Spinal cord (tissue), 10 donors: ENCODE measurements at places on chromosomes 13 and 19. TPM values are rescaled to one million over a fixed set of nuclear protein-coding genes. Genes with fewer than 3 reads are reported as not detected.

DNA sequence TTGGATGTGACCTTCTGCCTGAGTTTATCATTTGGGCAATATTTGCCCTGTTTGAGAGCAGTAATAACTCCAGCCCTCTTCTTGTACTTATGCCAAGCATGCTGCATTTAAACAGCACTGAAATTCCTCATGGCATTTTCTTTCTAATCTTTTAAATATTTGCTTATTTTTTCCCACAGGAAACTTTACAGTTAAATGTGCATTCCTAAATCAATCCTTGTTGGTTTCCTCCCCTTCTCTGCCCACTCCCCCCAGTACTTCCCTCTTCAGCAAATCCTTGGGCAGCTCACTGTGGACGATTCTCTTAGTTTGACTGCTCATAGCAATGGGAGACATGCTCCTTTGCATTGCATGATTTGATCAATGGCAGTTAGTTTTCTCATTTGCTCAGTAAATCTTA, 68.7 kb downstream of the RAP2A start:
- H3K4me1 ChIP-seq, result no peaks in the 10 kb centered on the region
- no peaks in the 10 kb centered on the region for H3K36me3 ChIP-seq
- peak overlapping the region; percentile 25 for H3K27ac ChIP-seq

DNA sequence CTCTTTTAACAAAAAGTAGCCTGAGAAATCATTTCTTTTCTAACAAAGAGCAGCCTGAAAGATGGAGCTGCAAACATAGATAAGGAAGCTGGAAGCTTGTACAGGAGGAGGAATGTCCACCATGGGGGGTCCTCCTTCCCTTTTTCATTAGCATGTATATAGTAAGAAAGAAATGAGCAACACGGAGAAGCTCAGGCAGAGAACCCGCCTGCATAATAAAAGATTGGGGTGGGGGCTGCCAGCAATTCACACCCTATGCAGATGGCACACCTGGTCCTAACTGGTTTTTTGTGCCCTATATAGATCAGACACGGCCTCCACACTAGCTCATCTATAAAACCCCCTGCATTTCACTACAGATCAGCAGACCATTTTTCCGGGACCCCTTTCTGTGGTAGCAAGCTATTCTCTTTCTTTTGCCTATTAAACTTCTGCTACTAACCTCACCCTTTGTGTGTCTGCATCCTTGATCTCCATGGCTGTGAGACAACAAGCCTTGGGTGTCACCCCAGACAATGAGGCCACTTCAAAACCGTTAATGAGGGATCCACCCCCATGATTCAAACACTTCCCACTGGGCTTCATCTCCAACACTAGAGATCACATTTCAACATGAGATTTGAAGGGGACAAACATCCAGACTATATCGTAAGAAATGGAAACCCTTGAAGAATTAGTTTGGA, 167.5 kb upstream of the FREM2 start:
- no peaks in the 10 kb centered on the region for H3K27me3 ChIP-seq
- H3K4me3 ChIP-seq, result no peak overlapping the region
- H3K36me3 ChIP-seq, result no peaks in the 10 kb centered on the region
- H3K4me1 ChIP-seq, result no peaks in the 10 kb centered on the region

DNA sequence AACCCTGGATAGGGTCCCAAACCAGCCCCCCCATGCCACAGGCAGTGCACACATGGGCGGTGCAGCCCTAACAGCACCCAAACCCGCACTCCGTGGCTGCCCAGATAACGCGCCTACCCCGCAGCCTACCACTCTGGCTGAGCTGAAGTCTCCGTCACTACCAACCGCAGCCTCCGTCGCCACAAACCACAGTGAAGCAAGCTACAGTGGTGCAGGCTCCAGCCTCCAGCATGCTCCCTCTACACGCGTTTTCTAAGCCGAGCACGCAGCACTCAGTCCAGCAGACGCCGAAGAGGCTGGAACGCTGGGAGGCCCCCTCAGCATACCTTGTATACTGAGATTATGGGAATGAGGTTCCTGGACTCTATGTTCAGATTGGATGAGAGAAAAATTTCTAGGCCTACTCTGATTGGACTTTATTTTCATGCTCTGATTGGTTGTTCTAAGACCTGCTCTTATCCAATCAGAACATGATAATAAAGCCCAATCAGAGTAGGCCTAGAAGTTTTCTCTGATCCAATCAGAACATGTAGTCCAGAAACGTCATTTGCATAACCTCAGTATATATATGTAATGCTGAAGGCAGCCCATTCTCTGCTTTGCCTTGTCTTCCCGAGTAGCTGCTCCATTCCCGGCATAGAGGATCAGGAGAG, 56.7 kb upstream of the C1QTNF9B start:
- no peaks in the 10 kb centered on the region for H3K36me3 ChIP-seq
- no peak overlapping the region for H3K27ac ChIP-seq
- DNase-seq, result no peak
- no peaks in the 10 kb centered on the region for H3K4me1 ChIP-seq
- no peak overlapping the region for H3K4me3 ChIP-seq

DNA sequence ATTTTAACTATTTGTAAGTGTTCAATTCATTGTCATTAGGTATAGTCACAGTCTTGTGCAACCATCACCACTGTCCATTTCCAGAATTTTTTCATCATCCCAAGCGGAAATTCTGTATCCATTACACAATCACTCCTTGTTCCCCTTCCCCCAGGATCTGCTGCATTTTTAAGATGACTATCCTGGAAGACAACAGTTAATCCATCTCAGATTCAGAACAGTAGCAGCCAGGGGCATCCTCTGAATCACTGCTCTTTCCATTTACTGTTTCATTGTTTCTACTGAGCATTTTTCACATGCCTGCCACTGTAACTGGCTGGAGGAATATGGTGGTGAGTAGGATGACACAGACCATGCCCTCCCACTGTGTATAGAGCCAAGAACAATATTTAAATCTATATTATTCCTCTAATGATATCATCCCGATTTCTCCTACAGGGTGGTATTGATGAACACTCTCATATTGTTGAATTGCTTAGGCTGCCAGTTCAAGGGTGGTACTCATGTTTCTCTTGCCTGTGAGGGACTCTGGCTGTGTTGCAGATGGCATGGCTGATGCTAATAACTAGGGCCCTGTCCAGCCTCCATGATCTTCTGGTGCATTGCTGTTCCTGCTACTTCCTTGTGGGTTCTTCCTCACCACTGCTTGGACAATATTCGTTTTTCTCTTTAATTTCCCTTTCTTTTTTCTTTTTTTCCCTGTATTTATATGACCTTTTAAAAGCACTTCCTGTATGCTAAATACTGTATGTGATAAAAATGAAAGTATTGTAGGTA, 59.0 kb downstream of the WDFY2 start:
- DNase-seq, result no peak
- no peak overlapping the region for H3K4me3 ChIP-seq
- no peaks in the 10 kb centered on the region for H3K27me3 ChIP-seq
- no peaks in the 10 kb centered on the region for H3K36me3 ChIP-seq
- peaks cover 5% of the 10 kb centered on the region for H3K4me1 ChIP-seq

GRCh38 chr13:66128201-66128600, 1101.9 kb downstream of the PCDH9 start:
- H3K4me1 ChIP-seq, result no peaks in the 10 kb centered on the region
- no peaks in the 10 kb centered on the region for H3K27me3 ChIP-seq
- H3K36me3 ChIP-seq, result no peaks in the 10 kb centered on the region
- no peak for DNase-seq
- H3K27ac ChIP-seq, result no peak overlapping the region
- H3K4me3 ChIP-seq, result no peak overlapping the region

- H3K27me3 ChIP-seq, result no peaks in the 10 kb centered on the region
- H3K27ac ChIP-seq, result no peak overlapping the region
- no peak overlapping the region for H3K4me3 ChIP-seq
These were observed 112.9 kb downstream of the IRS2 start for GRCh38 chr13:109673477-109673876.

DNA sequence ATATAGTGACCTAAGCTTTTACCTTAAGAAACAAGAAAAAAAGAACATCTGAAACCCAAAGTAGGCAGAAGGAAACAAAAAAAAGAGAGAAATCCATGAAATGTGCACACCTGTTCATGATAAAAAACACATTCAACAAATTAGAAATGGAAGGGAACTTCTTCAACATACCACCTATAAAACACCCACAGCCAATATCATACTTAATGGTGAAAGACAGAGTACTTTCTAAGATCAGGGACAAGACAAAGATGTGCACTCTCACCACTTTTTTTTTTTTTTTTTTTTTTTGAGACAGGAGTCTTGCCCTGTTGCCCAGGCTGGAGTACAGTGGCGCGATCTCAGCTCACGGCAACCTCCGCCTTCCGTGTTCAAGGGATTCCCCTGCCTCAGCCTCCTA, 29.2 kb downstream of the ZNF45 start:
- no peak overlapping the region for H3K4me3 ChIP-seq
- H3K27me3 ChIP-seq, result no peaks in the 10 kb centered on the region
- peaks cover 12% of the 10 kb centered on the region for H3K4me1 ChIP-seq
- H3K36me3 ChIP-seq, result no peaks in the 10 kb centered on the region
- no peak for DNase-seq
- H3K27ac ChIP-seq, result no peak overlapping the region

GRCh38 chr13:41694545-41695301, 237.4 kb downstream of the RGCC start:
- no peaks in the 10 kb centered on the region for H3K4me1 ChIP-seq
- no peak for DNase-seq
- H3K27ac ChIP-seq, result peak overlapping the region; percentile 6
- peaks cover 2% of the 10 kb centered on the region for H3K36me3 ChIP-seq
- H3K4me3 ChIP-seq, result no peak overlapping the region
- H3K27me3 ChIP-seq, result no peaks in the 10 kb centered on the region

DNA sequence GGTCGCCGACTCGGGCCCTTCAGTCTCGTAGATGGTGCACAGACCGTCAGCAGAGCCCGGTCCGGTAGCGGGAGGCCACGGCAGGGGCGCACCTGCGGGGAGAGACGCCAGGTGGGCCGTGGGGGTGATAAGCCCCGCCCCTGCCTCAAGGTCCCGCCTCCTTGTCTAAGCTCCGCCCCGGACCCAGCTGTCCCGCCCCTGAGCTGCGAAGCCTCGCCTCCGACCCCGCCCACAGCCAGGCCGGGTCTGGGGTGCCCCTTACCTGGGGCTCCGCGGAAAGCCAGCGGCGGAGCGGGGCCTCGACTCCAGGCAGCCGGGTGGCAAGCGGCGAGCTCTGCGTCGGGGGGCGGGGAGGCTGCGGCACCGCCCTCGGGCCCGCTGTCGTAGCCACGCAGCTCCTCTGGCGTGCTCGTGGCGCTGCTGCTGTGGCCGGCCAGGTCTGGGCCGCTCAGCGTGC, 4.7 kb downstream of the PRR36 start:
- peak overlapping the region; percentile 15 for H3K27ac ChIP-seq
- H3K4me1 ChIP-seq, result peaks cover 59% of the 10 kb centered on the region
- peaks cover 51% of the 10 kb centered on the region for H3K36me3 ChIP-seq
- no peak for DNase-seq
- peaks cover 6% of the 10 kb centered on the region for H3K27me3 ChIP-seq

GRCh38 chr13:24407844-24408243, 98.5 kb downstream of the C1QTNF9 start:
- no peak overlapping the region for H3K4me3 ChIP-seq
- H3K27ac ChIP-seq, result no peak overlapping the region
- H3K4me1 ChIP-seq, result no peaks in the 10 kb centered on the region
- no peaks in the 10 kb centered on the region for H3K27me3 ChIP-seq
- DNase-seq, result no peak
- H3K36me3 ChIP-seq, result no peaks in the 10 kb centered on the region

- no peak overlapping the region for H3K27ac ChIP-seq
- H3K4me3 ChIP-seq, result no peak overlapping the region
- no peaks in the 10 kb centered on the region for H3K27me3 ChIP-seq
- no peak for DNase-seq
- no peaks in the 10 kb centered on the region for H3K4me1 ChIP-seq
These were observed 1358.5 kb upstream of the PCDH9 start for GRCh38 chr13:68588623-68589022.

DNA sequence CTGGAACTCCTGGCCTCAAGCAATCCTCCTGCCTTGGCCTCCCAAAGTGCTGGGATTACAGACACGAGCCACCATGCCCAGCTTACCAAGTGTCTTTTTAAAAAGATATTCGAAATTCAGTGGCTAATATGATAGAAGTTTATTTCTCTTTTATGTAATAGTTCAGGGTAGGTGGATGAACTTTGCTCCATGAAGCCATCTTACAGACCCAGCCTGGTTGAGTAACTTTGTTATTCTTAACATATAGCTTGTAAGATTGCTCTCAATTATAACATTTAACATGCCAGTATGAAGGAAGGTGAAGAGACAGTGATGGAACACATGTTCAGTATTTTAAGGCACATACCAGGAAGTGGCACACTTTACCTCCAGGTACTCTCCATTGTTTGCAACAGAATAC, 42.4 kb downstream of the ZIC2 start:
- H3K36me3 ChIP-seq, result no peaks in the 10 kb centered on the region
- no peak overlapping the region for H3K4me3 ChIP-seq
- H3K27me3 ChIP-seq, result no peaks in the 10 kb centered on the region
- DNase-seq, result no peak

- no peak overlapping the region for H3K27ac ChIP-seq
- no peaks in the 10 kb centered on the region for H3K27me3 ChIP-seq
- DNase-seq, result no peak
- peaks cover 32% of the 10 kb centered on the region for H3K4me1 ChIP-seq
These were observed 4.4 kb downstream of the CACTIN start for GRCh38 chr19:3622224-3622623.

GRCh38 chr19:2021453-2022140, 6.1 kb upstream of the BTBD2 start:
- H3K27ac ChIP-seq, result no peak overlapping the region
- H3K36me3 ChIP-seq, result no peaks in the 10 kb centered on the region
- DNase-seq, result no peak
- no peaks in the 10 kb centered on the region for H3K27me3 ChIP-seq
- no peak overlapping the region for H3K4me3 ChIP-seq
- peaks cover 10% of the 10 kb centered on the region for H3K4me1 ChIP-seq

DNA sequence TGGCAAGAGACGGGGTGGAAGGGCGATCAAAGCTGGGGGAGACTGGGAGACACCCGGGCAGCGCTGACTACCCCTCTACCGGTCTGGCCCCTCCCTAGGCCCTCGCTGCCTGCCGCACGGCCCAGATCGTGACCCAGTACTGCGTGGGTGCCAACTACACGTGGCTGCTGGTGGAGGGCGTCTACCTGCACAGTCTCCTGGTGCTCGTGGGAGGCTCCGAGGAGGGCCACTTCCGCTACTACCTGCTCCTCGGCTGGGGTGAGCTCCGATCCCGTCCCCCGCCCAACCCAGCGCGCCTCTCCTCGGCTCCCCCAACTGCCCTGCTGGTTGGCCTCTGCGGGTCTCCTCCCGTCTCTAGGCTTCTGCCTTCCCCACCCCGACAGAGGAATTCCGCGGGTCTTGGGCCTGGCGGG, 8.8 kb downstream of the GIPR start:
- no peaks in the 10 kb centered on the region for H3K36me3 ChIP-seq
- H3K27me3 ChIP-seq, result peaks cover 43% of the 10 kb centered on the region
- peaks cover 25% of the 10 kb centered on the region for H3K4me1 ChIP-seq
- no peak overlapping the region for H3K4me3 ChIP-seq
- DNase-seq, result no peak

- no peaks in the 10 kb centered on the region for H3K27me3 ChIP-seq
- H3K27ac ChIP-seq, result no peak overlapping the region
- DNase-seq, result no peak
- no peak overlapping the region for H3K4me3 ChIP-seq
- H3K36me3 ChIP-seq, result no peaks in the 10 kb centered on the region
These were observed 4.9 kb downstream of the ZNF878 start for GRCh38 chr19:12047868-12048267.

- H3K27me3 ChIP-seq, result no peaks in the 10 kb centered on the region
- H3K27ac ChIP-seq, result no peak overlapping the region
- no peaks in the 10 kb centered on the region for H3K36me3 ChIP-seq
These were observed 356.8 kb upstream of the SLITRK1 start for GRCh38 chr13:84239032-84239431.

Gene ATP4B
- 0.20 TPM for total RNA-seq

Gene CLIP3
- total RNA-seq, result 53.4 TPM

Gene ZNF723
- not detected for total RNA-seq

Gene SGCG
- 1.1 TPM for total RNA-seq

Gene BST2
- 14.5 TPM for total RNA-seq

Gene CRLF1
- total RNA-seq, result 3.1 TPM

Gene MAST1
- 12.2 TPM for total RNA-seq
